ENCODE measurements at places on chromosomes 5 and 9. TPM values are rescaled to one million over a fixed set of nuclear protein-coding genes. Genes with fewer than 3 reads are reported as not detected.

Gene MYO10
- 21.2 TPM for total RNA-seq

Gene NR6A1
- total RNA-seq = 0.64 TPM

Gene RIGI
- total RNA-seq = 11.0 TPM

Gene SV2C
- not detected for total RNA-seq

Gene LCN15
- 0.32 TPM for total RNA-seq

Gene GNAQ
- 115 TPM for total RNA-seq

Gene SPINK13
- not detected for total RNA-seq

Gene MINAR2
- not detected for total RNA-seq

Gene OR1L8
- not detected for total RNA-seq

Gene INSYN2B
- total RNA-seq = 0.84 TPM

Gene CD274
- total RNA-seq = 1.0 TPM

Gene CCDC192
- total RNA-seq = 0.51 TPM

Gene LCN9
- not detected for total RNA-seq

Gene CDC20B
- total RNA-seq = not detected

Gene TMEFF1
- total RNA-seq = 0.42 TPM

Gene HMGCR
- total RNA-seq = 23.0 TPM

Gene KIF20A
- total RNA-seq = not detected

Gene STKLD1
- not detected for total RNA-seq

Gene ACOT12
- total RNA-seq = not detected
